ENCODE measurements at places on chromosomes 5 and 9. TPM values are rescaled to one million over a fixed set of nuclear protein-coding genes. Genes with fewer than 3 reads are reported as not detected.
A peak's percentile ranks its signal among the peaks of the same experiment; 100 is the strongest.

Gene SNCAIP
- total RNA-seq: 48.2 TPM

Gene TAF11L10
- not detected for total RNA-seq

Gene PCDHB5
- 9.7 TPM for total RNA-seq

Gene MLLT3
- total RNA-seq: 152 TPM

Gene APBA1
- total RNA-seq: 29.0 TPM

Gene ERAP2
- 10.9 TPM for total RNA-seq

Gene PKD2L2
- total RNA-seq: not detected

Gene C6
- total RNA-seq: not detected

DNA sequence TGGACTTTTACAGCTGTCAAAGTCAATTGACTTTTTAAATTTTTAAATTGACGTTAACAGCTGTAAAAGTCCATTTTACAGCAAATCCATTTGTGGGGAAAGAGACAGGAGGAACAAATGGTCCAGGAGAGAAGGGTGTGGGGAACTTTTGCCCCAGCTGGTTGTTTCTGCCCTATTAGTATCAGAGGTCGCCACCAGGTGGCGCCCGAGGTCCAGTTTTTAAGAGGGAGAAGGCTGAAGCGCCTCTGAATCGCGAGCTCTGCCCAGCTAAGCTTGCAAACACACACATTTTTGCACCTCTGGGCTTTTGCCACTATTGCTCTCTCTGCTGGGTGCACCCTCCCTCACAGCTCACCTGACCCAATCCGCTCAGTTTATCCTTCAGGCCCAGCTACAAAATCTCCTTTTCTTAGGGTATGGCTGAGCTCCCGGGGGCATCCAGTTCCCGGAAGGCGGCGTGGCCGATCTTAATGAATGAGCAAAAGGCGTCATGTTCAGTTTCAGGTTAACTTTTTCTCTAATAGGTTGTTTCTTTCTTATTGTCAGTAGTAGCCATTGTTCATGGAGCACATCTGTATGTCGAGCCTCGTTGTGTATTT, 6.3 kb upstream of the TTLL11 start:
- peak; percentile 55 for DNase-seq

- no peak for DNase-seq
Measured at GRCh38 chr5:169354263-169354662, 53.3 kb upstream of the SLIT3 start.

DNA sequence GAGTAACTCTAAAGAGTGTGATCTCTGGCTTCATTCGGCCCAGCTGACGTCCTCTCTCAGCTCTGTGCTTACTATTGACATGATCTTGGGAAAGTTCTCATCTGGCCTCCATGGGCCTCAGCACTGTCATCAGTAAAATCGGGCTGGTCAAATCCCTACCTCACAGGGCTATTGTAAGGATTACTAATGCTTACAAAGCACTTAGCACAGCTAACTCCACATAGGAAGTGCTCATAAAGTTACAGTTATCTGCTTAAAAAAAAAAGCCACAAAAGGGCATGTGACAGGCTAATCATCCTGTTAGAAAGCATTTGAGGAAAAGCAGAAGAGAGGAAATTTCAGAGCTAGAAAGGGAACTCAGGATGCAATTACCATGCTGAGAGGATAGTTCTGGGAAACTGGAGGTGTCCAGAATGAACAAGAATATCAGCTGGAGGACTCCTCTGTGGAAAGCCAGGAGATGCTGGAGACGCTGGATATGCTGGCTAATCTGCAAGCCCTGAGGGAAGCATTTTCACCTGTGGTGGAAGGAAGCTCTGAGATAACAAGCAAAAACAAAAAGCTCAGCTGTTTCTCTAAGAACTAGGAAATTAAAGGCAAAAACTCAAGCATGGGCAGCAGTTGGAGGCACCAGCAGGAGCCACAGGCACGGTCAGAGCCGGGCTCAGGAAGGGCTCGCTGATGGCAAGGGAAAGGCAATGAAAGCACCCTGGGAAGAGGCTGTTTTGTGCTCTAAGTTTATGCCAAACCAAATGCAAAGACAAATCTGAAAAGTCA, 4.4 kb upstream of the BHMT start:
- DNase-seq: no peak

- peak; percentile 21 for DNase-seq
Measured at GRCh38 chr9:123353984-123354591, 1.9 kb upstream of the CRB2 start.

- no peak for DNase-seq
Measured at GRCh38 chr9:96121136-96121535, 180.8 kb downstream of the HSD17B3 start.

DNA sequence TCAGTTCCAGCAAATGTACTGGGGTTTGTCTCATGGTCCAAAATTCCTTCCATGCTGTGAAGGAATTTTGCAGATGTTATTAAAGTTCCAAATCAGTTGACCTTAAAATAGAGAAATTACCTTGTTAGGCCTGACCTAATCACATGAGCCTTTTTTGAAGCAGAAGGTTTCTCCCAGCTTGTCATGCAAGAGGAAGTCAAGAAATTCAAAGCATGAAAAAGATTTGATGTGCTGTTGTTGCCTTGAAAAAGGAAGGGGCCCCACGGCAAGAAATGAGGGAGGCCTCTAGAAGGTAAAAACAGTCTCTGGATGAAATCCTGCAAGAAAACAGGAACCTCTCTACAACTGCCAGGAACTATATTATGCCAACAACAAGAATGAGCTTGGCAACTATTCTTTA, 24.2 kb upstream of the HAPLN1 start:
- no peak for DNase-seq

- DNase-seq: no peak
Measured at GRCh38 chr5:103646698-103647614, 84.4 kb upstream of the NUDT12 start.

DNA sequence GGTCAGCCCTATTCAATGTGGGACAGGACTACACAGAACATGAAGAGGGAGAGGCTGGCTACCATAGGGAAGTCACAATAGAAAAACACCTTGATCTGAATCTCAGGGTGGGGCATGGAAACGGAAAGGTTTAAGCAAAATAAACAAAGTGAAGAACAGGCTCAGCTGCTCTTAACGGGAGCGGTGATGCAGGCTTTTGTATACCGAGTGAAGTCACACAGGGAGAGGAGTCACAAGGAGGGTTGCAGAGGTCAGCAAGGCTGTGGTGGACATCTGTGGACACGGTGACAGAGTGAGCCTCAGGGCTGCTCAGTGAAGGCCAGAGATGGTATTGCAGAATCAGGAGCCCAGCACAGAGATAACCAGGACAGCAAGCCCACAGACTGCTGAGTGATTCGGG, 30.6 kb upstream of the SEMA4D start:
- DNase-seq: no peak

- no peak for DNase-seq
Measured at GRCh38 chr9:81543695-81544094, 145.7 kb downstream of the TLE1 start.

DNA sequence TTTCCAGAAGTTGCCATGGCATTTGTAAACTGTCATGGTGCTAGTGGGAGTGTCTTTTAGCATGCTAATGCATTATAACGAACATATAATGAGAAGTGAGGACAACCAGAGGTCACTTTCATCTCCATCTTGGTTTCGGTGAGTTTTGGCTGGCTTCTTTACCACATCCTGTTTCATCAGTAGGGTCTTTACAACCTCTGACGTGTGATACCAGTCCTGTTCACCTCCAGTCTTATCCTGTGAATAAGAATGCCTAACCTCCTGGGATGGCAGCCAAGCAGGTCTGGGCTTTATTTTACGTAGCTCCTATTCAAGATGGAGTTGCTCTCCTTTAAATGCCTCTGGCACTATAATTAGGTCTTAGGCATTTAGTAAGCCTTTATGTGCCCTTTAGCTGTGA, 20.4 kb upstream of the RFK start:
- DNase-seq: no peak

DNA sequence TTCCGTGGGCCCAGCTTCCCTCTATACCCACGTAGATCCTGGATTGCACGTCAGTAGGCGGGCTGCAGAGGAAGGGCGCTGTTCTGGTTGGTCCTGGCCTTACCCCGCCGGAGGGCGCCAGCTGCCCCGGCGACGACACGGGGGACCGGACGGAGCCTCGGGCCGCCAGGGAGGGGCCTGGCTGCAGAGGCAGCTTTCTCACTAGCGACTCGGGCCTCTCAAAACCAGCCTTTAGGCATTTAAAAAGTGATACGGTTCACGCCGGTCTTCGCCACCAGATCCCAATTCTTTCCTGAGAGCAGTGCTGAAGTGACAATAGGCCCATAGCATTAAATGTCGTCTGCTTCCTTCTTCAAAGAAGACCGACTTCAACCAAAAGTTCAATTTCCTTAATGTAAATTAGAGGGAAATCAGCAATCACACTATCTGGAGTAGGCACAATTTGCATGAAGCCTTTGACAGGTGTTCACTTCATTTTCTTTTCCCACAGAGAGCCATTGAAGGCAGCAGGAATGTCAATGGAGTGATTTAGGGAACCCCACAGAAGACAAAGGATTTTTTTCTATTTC, 17.6 kb upstream of the UBE2D2 start:
- DNase-seq: peak; percentile 44

DNA sequence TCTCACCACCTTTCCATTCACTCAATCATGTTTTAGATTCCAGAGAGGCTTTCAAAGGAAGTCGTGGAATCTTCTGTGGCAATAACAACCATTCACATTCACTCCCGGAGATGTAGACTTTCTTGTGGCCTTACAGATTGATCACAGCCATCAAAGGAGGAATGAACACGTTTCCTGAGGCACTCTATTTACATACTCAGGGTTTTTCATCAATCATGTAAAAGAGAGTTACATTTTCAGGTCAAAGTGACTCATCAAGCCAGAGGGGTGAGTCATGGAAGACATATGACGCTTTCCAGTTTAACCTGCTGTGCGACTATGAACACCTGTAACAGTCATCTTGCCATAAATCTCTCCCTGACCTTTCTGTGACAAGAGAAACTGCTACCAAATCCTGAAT, 39.3 kb upstream of the RAD23B start:
- DNase-seq: no peak

- DNase-seq: no peak
Measured at GRCh38 chr5:149996205-149996890, 4.1 kb downstream of the TIGD6 start.

GRCh38 chr5:143016777-143017516, 246.8 kb downstream of the ARHGAP26 start:
- no peak for DNase-seq

GRCh38 chr5:31335456-31335855, 142.0 kb downstream of the CDH6 start:
- no peak for DNase-seq

DNA sequence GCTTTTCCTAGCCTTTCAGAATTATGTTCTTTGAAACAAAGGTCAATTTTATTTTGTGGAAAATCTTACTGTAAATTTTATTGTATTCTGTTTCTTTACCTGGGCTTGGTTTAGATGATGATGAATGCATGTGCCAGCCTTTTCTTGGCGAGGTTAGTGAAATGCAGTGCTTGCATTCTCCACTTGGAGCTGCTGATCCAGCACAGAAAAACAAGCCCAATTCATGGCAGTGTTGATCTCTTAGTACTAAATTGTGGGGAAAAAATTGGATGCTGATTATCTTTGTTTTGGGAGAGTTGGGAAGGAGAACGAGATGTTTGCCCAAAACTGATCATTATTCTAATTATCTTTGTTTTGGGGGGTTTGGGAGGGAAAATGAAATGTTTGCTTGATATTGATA, 3.7 kb downstream of the HABP4 start:
- DNase-seq: no peak
